Skin of body (tissue), 3 donors: ENCODE measurements at places on chromosomes 13 and 19. TPM values are rescaled to one million over a fixed set of nuclear protein-coding genes. Genes with fewer than 3 reads are reported as not detected.

GRCh38 chr13:50766695-50767094 lies 76.8 kb downstream of the DLEU7 start:
- no peak for DNase-seq

- DNase-seq = no peak
Measured at GRCh38 chr13:114118511-114119123, 13.8 kb downstream of the RASA3 start.

DNA sequence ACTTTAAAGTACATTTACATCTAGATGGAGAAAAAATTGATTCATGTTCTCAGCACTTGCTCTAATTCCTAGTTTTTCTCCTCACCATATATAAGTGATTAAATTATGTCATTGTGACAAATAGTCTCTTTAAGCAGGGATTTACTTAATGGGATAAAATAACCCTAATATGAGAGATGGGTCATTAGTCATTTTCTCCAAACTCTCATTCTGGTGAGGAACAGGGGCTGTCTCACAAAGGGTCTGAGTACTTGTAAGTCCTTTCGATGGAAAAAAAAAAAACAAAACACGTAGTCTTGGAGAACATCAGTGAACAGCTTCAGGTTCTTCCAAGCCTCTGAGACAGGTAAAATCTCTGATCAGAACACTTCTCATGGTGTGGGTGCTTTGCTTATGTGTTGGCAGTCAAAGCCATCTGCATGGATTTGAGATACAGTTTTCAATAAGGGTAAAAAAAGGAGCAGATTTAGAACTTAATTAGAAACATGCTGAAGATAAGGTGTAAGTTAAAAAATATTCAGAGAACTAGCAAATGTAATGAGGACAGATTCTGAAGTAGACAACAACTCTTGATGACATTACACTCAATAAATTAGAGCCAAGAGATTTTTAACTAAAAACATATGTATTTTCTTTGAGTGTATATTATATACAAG lies 1668.9 kb upstream of the MIR17HG start:
- DNase-seq = no peak

DNA sequence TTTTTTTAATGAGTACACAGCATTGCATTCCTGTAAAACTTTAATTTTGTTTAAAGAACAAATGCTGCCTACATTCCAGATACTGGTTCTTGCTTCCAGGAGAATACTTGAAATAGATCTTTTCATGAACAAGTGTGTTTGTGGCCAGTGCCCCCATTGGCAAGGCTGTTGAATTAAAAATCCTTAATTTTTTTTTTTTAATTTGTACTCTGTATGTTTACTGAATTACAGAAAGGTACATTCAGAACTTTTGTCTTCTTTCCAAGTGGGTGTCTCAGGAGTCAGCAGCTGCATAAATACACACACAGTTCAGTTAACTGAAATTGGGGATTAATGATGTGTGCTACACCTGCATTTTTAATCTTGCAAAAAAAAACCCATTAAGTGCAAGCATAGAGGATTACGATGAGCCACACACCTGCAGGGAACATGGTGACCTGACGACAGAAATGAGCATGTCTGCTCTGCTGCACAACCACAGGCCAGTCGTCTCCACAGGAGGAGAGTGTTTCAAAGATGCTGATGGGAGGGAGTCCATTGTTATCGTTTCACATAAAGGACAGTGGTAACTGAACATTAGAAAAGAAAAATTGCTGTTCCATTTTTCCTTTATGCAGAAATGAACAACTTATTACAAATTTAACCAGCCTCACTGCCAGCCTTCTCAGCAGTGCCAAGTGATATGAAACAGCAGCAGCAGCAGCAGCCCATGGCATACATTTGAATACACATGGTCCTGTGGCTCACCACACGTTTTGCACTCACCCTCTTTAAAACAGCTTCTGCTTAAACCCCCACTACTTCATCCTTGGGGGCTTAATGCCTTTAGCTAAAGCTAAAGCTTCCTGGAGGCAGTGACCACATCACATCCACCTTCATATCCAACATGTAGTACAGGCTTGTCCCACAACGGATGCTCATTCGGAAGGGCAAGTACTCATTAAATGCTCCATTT lies 72.3 kb upstream of the RFC3 start:
- no peak for DNase-seq

GRCh38 chr13:34478376-34478775 lies 463.7 kb upstream of the NBEA start:
- no peak for DNase-seq

GRCh38 chr19:51440846-51441409 lies 17.3 kb downstream of the SIGLEC8 start:
- no peak for DNase-seq

DNA sequence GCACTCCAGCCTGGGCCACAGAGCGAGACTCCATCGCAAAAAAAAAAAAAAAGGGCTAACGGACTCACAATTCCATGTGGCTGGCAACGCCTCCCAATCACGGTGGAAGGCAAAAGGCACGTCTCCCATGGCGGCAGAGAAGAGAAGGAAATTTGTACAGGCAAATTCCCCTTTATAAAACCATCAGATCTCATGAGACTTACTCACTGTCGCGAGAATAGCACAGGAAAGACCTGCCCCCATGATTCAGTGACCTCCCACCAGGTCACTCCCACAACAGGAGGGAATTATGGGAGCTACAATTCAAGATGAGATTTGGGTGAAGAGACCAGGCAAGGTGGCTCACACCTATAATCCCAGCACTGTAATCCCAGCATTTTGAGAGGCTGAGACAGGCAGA lies 18.7 kb upstream of the NMRK2 start:
- DNase-seq = no peak

- no peak for DNase-seq
Measured at GRCh38 chr13:50969691-50970090, 60.1 kb downstream of the RNASEH2B start.

PRR36 gene
- 0.10 TPM for total RNA-seq

DNA sequence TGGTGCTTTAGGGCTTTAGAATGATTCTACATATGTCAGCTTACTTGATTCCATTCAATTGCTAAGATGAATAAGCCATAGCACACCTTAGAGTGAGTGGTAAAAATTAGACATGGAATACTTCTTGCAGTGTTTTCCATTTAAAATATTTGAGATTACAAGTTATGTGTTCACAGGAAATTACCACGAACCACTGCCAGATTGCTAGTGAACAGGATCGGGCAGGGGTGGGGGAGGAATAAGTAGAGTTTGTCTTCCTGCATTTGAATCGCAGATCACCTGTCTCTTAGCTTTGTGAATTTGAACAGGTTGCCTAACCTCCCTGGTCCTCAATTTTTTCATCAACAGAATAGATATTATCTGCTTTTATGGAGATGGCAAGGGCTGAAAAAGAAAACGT lies 124.6 kb downstream of the GGACT start:
- no peak for DNase-seq

DNA sequence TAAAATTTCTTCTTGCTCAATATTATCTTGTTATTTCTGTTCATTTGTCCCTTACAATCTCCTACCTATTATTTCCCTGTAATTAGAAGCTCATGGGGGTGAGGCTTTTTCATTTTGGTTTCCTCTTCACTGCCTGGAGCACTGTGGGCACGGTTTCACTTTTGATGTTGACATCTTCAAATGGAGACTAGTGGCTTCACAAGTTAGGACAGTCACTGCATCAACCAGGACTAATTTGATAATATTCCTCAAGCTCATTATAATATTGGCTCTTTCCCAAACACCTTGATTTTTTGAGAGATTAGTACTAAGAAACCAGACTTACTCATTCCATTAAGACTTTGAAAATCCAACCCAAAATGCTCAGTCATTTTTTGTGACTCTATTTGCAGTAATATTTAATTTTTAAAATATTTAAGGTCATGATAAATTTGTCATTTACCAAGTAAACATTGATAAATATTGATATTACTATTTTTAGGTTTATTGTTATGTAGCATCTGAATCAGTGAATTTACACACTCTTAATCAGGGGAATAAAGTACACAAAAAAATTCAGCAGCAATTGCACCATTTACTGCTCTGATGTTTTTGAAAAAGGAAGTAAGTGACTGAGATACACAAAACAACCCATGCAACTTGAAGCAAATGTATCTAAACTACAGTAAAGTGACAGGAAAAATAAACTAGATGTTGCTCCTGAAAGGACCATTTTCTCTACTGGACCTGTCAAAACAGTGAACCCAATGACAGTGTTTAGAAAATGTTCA lies 28.8 kb upstream of the RCBTB2 start:
- no peak for DNase-seq

GRCh38 chr13:43434191-43434590 lies 352.6 kb downstream of the ENOX1 start:
- no peak for DNase-seq

DNA sequence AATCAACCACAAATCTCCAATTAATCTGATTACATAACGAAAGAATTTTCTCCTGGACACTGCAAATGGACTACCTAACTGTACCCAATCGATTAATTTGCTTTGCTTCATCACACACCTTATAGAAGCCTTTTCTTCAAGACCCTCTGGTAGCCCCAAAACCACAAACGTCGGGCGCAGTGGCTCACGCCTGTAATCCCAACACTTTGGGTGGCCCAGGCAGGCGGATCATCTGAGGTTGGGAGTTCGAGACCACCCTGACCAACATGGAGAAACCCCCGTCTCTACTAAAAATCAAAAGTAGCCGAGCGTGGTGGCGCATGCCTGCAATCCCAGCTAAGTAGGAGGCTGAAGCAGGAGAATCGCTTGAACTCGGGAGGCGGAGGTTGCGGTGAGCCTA lies 42.9 kb upstream of the ZNF429 start:
- no peak for DNase-seq

GRCh38 chr13:74131227-74131626 lies 3.0 kb downstream of the KLF12 start:
- DNase-seq = peak; percentile 5

DNA sequence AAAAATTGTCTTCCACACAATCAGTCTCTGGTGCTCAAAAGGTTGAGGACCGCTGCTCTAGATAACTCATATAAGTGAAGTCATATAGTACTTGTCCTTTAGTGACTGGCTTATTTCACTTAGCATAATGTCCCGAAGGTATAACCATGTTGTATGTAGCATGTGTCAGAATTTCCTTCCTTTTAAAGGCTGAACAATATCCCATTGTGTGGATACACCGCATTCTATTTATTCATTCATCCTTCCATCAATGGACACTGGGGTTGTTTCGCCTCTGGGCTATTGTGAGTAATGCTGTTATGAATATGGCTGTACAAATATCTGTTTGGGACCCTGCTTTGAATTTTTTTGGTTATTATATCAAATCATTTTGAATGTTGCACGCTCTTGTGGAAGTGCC lies 4.6 kb upstream of the LYPD5 start:
- no peak for DNase-seq

DNA sequence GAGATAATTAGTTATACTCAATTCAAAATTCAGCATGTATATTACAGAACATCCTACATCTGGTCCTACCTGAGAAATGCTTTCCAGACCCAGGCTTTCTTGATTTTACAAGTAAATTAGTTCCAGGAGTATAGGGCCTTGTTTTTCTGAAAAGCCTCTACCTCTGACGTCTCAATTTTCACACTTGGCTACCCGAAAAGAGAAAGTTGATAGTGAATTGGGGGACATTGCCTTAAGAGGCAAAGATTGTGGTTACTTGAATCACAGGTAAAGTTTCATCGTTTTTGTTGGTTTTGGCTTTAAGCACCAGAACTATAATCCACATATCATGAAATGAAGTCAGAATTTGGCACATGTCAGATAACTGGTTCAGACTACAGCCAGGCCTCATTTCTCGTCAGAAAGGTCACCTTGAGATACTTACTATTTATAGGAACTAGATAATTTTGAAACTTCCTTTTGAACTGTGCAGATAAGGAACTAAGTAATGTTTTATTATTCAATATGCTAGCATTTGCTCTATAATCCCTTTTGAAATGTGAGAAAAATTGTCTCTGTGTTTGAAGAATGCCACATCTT lies 30.8 kb downstream of the FAM124A start:
- DNase-seq = no peak

- DNase-seq = no peak
Measured at GRCh38 chr19:9413240-9413954, 22.0 kb downstream of the ZNF266 start.

JSRP1 gene
- total RNA-seq = 4.5 TPM

DNA sequence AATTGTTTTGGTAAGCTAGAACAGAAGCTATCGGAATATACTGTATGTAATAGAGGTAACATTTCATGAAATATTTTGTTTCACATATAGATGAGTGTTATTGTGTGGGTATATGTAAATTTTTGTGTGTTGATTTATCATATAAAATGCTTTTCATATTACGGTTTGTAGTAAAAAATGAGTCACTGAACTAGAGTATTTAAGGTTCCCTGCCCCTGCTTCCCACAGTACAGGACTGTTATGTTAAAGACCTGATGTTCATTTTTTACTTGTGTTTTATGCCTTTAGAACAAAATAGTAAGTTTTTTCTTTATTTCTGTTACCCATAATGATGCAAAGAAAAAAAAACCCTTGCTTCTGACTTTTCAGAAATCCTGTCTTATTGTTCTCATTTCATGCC lies 243.4 kb downstream of the ENOX1 start:
- DNase-seq = no peak

DNA sequence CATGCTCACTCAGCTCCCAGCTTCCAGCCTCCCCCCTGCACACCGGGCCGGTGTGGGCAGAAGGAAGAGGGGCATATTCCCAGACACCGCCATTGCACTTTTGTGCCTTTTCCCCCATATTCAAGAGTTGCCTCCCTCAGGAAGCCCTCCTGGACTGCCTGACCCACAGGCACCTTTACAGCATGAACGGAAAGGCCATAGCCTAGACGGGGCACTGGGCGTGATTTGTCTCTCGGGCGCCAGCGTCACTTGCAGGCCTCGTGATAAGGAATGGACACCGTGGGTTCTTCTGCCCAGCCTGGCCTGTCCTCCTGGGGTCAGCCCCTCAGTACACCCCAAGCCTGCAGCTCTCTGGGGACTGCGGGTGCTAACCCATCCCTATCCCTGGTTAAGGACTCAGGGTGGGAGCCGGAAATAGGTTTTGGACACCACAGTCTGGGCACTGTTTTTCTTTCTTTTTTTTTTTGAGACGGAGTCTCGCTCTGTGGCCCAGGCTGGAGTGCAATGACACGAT lies 933 bp upstream of the UQCR11 start:
- DNase-seq = no peak

- DNase-seq = no peak
Measured at GRCh38 chr19:34181111-34181864, 9.0 kb downstream of the LSM14A start.

GRCh38 chr13:111909501-111909900 lies 157.4 kb upstream of the SOX1 start:
- DNase-seq = no peak
